Esophagus squamous epithelium (tissue), 5 donors: ENCODE measurements at places on chromosomes 5 and 9.

GRCh38 chr9:79526149-79526672 lies 45.6 kb upstream of the TLE4 start:
- no peak for DNase-seq

DNA sequence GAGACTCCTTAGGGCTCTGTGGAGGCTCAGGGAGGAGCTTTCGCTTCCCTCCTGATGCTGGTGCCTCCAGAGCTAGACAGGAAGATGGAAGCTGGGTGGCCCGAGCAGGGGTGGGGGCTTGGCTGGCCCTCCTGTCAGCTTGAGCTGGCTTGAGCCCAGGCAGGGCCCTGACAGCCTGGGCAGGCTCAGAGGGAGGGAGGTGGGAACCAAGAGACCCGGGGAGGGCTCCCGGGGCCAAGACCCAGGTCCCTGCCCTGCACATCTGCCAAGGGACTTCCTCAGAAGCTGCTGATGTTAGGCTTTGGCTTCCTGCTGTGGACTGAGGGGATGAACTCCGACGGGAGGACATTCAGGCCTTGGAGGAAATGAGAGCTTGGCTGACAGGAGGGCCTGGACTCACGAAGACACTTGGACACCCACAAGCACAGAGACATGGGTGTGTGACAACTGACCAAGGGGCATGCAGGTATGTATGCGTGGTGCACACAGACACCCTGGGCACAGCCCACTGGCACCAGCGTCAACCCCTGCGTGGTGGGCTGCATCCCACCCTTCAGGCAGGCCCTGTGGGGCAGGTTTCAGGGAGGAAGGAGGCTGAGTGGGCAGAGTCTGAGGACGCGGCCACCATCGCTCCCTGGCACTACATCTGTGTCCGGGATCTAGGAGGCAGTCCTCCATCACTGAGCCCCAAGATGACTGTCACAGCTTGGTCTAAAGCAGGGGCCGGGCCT lies 1.7 kb upstream of the LTC4S start:
- DNase-seq: no peak

GRCh38 chr9:82606071-82606470 lies 456.9 kb downstream of the RASEF start:
- no peak for DNase-seq

DNA sequence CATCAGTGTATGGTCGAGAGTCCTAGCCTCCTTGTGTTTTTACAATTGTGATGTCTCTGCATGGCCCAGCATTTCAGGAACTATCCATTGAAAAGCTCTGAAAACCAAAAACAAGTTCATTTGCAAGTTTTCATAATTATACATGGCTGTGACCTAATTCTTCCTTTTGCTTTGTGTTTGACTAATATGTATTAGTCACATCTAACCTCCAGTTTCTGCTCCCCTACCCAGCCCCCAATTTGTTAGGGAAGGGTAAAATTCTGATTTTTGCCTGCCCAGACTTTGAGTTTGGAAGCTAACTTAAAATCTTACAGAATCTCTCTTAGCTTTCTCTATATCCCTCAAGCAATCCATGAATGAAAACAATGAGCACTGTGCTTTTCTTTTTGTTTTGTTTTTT lies 128.2 kb upstream of the SEMA6A start:
- DNase-seq: no peak

- no peak for DNase-seq
These were observed 39.7 kb upstream of the TNFAIP8 start for GRCh38 chr5:119316086-119316485.

DNA sequence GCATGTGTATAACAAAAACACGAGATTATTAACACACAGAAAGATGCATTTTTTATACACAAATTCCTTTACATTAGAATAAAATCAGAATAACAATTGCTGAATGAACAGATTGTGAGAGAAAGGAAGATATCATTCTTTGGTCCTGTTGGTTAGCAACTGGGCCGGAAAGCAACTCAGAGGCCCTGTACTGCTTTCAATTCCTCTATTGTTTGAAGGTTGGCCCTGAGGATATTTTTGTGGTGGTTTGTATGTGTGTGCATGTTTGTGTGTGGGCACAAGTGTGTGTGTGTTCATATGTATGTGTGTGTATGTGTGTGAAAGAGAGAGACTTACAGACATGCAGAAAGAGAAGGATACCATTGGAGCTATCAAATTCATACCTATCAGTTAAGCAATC lies 356.8 kb upstream of the DMAC1 start:
- DNase-seq: no peak

DNA sequence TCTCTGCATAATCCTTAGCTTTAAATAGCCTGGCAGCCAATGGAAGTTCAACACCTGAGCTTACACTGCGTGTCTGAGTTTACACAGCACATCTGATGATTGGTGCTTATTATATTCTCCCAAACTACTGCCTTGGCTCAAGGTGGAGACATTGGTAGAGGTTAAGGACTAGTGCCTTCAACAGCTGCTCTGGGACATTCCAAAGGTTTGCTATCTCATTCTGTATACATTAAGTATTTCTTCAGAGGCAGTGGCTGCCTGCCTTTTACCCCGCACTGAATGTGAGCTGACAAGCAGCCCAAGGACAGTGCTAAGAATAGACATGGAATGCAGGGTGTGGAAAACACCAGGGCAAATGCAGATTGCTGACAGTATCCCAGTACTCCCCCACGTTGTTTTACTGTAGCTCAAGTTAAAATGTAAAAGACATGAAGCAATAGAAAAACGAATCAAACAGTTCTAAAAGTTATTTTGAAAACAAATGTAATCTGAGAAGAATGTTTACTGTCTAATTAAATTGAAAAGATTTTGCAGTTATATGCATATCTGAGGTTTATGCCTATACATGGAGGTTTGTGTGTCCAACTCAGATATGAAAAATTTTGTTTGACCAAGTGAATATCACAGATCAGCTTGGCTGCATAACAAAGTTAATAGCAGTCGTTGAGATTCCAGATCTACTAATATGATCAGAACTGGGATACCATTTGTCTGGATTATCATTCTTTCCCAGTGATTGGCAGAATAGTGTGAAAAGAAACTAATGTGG lies 1.8 kb downstream of the HSPB3 start:
- DNase-seq: no peak

- DNase-seq: no peak
These were observed 474.9 kb upstream of the CDH10 start for GRCh38 chr5:25119650-25120049.

DNA sequence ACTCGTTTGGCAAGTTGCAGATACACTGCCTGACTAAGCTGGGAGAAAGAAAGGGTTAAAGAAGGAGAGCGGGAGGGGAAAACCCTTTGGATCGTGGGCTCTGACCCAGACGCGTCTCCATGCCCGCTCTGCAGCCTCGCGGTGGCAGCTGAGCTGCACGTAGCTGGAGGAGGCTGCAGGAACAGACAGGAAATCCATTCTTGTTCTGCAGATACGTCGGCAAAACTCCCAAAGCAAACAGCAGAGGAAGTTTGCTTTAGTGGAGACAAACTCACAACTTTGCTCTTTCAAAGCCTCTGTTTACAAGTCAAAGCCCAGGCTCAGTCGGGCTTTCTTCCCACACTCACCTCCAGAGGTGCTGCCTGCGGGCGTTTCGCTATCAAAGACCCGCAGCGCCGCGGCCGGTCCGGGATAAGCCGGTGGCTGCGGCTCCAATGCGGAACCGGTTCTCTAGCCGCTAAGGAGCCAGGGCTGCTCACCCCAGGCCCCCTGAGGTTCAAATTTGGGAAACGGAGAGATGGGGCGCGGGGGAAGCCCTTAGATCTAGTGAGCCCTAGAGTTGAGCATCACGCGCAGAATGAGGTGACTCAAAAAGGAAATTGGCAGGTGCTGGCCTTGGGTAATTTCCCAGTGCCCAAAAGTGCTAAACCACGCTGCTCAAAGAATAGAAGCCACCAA lies 60.7 kb downstream of the MAT2B start:
- DNase-seq: no peak

- no peak for DNase-seq
These were observed 50.2 kb upstream of the SNAPC3 start for GRCh38 chr9:15372455-15372854.

GRCh38 chr5:647727-648126 lies 35.6 kb downstream of the CEP72 start:
- no peak for DNase-seq

DNA sequence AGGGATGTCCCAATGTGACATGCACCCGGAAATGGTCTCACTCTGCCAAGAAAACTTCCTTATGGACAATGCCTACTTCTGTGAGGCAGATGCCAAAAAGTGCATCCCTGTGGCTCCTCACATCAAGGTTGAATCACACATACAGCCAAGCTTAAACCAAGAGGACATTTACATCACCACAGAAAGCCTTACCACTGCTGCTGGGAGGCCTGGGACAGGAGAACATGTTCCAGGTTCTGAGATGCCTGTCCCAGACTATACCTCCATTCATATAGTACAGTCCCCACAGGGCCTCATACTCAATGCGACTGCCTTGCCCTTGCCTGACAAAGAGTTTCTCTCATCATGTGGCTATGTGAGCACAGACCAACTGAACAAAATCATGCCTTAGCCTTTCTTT lies 37.6 kb upstream of the CCDC152 start:
- DNase-seq: no peak

DNA sequence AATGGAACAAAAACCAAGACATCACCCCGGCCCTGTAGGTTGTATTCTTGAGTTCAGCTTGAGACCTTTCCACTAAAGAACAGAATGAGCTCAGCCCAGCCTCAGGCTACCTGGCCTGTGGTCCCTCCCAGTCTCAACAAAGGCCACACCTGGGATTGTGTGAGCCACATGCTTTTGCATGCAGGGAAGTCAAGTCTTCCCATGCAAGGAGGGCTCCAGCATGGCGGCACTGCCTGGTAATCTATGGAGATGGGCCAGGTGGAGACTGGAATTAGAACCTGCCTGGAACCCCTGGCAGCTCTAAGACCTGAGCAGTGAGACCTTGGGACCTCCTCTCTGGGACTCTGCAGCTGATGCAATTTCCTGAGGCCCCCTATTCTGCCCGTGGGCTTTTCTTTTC lies 49.4 kb upstream of the OTULINL start:
- no peak for DNase-seq

DNA sequence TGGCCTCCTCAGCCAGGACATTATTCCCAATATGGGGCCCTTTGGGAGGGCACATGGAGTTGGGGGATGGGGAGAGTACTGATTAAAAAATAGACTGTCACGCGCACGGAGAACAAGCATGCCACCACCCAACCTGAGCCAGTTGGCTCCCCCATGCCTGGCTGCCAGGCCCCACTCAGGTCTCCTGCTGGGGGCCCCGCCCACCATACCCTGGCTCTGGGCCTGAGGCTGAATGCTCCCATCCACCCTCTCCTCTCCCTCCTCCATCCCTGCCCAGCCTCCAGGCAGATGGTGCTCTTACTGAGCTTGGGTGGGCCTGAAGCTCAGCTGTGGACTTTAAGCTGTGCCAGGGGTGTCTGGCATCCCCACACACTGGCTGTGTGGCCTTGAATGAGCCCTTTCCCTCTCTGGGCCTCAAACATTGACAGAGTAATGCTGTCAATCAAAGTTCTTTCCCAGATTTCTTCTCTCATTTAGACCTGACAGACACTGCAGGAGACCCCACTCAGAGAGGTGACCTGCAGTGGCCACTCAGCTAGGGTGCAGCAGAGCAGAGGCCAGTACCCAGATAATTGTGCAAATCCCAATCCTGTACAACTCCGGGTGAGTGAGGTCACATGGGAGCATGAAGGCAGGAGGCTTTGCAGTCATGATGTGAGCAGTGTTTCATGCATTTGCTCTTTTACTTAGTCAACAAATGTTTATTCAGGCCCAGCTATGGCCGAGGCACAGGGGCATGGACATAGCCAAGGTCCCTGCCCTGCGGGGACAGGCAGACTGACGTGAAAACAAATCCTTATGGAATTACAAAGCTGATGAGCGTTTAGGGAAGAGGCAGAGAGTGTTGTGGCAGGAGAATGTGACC lies 9.8 kb upstream of the SYNPO start:
- DNase-seq: no peak

DNA sequence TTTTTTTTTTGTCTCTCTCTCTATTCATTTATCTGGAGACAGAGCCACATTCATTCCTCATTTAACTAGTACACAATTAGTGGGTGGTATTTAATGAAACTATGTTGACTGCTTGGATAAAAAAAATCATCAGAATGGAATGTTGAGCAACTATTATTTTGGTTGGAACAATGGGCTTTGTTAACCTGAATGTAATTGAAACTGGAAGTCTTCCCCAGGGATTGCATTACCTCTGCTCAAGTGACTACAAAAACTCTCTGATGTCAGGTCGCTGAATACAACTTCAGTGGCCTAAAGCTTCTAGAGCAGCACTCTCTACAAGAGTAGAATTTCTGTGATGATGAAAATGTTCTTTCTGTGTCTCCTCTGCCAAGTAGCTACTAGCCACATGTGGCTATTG lies 295.8 kb downstream of the DEPDC1B start:
- no peak for DNase-seq
